ENCODE measurements at places on chromosomes 3 and 15. TPM values are rescaled to one million over a fixed set of nuclear protein-coding genes. Genes with fewer than 3 reads are reported as not detected.

The MST1 gene
- 6.3 TPM for total RNA-seq

The GOLGA6L9 gene
- 0.76 TPM for total RNA-seq

The AADACL2 gene
- total RNA-seq: not detected

The CD86 gene
- not detected for total RNA-seq

The TMC3 gene
- not detected for total RNA-seq
